ENCODE measurements at places on chromosomes 1 and 21.
A peak's percentile ranks its signal among the peaks of the same experiment; 100 is the strongest.

DNA sequence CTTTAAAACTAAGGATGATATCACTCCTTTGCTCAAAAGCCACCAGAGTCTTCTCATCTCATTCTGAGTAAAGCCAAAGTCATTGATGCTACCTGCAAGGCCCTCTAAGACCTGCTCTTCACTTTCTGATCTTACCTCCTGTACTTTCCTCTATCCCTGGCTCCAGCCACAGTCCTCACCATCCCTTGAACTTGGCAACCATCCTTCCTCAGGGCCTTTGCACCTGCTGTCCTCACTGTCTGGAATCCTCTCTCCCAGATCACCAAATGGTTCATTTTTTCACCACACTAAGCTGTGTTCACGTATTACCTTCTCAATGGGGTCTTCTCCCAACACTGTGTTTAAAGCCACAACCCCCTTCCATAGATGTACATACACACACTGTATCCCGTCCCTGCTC lies 4.3 kb upstream of the PHLDA3 start:
- DNase-seq = no peak

- no peak for DNase-seq
These were observed 42.4 kb upstream of the HP1BP3 start for GRCh38 chr1:20829531-20829930.

DNA sequence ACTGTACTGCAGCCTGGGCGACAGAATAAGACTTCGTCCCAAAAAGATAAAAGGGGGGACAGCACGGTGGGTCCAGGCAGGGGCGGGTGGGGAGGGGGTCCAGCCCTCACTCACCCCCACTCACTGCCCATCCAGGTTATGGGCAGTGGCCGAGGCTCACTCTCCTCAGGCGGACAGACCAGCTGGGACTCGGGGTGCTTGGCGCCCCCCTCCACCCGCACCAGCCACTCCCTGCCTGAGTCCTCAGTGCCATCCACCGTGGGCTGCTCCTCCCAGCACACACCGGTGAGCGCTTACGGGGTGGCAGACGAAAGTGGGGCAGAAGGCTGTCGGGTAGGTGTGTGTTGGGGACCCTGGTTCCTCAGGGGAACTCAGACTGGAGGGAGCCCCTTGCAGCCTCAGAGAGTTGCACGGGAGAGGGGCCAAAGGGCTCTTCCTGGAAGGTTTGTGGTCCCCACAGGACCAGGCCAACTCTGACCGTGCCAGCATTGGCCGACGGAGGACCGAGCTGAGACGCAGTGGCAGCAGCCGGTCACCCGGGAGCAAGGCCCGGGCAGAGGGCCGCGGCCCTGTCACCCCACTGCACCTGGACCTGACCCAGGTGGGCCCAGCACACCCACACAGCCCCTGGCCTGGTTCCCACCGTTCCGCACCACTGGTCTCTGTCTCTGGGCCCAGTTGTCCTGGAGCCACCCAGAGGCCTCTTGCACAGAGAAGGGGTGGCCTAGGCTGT lies 6.6 kb downstream of the PLEKHN1 start:
- no peak for DNase-seq

DNA sequence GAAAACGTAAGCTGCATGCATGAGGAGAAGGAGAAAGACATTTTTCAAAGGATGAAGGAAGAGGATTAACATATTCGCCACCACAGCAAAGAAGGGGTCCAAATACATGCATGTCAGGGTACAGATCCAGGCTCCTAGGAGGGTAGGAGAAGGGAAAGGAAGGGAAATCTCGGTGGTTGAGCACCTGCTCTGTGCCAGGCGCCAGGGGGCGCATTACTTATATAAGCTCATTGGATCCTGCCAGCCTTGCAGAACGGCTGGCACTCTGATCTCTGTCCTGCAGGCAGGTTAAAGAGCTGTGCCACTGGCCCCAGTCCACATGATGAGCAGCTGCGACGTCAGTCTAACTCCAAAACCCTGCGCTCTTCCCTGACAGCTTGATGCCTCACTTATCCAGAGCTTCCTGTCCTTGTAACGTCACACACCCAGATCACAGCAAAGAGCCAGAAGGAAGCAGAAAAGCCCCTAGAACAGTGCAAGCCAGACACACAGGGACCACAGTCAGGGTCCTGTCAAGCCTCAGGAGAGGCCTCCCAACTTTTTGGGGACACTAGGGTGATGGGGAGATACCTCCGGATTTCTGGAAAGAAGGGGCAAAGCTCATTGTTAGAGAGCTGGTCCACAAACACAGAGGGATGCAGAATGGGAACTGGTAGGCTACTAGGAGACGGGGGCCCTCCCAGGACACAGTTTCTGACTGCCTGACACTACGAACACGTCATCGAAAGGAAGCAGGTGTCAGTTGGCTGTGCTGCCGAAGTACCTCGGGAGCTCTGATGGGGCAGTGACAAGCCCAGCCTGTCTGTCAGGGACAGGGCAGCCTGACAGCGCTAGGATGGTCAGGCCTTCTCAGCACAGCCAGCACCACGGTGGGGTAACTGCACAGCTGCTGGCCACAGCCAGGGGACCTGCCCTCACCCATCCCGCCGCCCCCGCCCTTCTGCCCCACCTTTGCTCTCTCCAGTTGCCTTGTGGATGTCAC lies 99.1 kb downstream of the BEND5 start:
- peak; percentile 14 for DNase-seq

DNA sequence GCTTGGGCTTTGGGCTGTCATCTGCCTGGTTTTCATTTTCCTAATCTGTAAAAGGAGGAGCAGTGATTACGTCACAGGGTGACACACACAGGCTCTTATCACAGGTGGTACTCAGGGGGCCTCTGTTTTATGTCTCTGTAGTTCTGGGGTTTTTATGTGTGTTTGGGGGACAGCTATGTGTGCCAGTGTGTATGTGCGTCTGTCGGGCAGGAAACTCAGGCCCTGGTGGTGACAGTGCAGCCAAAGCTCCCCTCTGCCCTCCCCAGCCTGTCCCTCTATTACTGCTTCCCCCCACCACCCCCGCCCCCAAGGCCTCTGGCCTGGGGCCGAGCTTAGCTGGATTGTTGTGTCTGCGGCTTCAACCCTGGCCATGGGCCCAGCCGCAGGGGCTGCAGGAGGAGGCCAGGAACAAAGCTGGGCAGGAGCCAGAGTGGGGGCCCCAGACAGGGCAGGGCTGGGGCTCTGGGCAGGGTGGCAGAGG lies 13.3 kb downstream of the MFAP2 start:
- DNase-seq = no peak

DNA sequence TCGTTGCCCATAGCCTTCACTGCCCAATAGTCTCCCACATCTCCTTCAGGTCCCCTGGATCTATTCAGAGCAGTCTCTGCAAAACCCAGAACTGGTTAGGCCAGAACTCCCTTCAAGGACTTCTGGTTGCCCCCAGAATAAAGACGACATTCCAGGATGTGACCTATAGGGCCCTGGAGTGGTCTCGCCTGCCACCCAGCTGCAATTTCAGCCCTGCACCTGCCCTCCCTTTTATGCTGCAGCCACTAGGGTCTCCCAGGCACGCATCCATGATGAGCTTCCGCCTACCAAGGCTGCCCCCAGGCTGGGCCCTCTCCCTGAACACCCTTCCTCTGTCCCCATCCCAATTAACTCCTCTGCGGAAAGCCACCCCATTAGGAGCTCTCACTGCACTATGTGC lies 7.2 kb upstream of the TSPEAR start:
- no peak for DNase-seq

DNA sequence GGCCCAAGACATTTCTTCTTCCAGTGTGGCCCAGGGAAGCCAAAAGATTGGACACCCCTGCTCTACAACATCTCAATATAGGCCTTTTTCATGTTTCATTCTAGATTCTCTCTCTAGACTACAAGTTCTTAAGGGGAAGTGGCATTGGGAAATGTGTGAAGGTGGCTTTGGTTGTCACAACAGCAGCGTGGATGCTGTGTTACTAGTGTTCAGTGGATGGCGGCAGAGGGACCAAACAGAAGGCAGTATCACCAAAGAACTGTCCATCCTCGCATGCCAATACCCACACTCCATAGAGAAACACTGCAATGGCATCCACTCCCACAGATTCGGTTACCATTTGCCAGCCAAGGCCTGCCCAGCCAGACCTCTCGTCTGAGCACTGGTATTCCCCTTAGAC lies 24.3 kb upstream of the IFNAR2 start:
- DNase-seq = no peak

DNA sequence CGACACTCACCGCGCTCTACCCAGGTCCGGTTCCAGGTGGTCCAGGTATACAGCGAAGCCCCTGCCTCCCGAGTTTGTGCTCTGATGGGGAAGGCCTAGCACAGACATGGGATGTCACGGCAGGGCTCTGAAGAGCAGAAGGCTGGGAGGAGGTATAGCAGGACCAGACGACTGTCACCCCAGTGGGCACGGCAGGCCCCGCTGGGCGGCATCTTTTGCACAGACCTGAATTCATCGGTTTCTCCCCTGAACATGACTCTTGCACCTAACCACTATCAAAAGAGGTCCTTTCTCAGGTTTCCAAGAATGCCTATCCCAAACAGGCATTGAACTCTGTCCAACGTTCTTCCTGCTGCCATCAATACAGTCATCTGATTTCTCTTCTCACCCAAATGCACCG lies 30.6 kb downstream of the ARHGEF16 start:
- DNase-seq = no peak

- DNase-seq = no peak
These were observed 78.8 kb upstream of the ATP5PO start for GRCh38 chr21:33994373-33994772.

- no peak for DNase-seq
These were observed 149.5 kb downstream of the NOS1AP start for GRCh38 chr1:162218975-162219374.

GRCh38 chr1:237033804-237034203 lies 8.2 kb upstream of the RYR2 start:
- DNase-seq = no peak

DNA sequence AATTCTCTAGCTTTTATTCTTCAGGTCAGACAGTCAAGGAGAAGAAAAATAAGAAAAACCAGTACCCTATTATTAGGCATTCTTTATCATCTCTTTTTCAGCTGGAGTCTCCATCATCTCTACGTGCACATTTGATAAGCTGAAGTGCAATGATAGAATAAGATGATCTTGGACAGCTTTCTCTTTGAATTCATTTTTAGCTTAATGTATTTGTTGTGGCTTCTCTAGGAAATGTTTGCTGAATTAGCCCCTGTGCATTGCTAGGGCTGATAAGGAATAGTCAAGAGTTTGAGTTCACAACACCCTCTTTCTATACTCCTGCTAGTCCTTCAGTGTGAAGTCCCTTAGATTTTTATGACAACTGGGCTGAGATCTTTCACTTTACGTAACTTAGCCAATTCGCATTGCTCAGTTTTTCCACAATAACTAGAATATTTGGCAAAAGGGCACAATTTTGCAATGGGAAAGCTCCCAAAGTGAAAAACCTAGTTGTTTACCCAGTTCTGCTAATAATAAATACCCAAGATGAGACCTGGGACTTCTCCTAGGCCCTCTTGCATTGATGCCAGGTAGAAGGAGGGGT lies 7.0 kb upstream of the KCNJ15 start:
- no peak for DNase-seq

GRCh38 chr1:30692948-30693301 lies 30.5 kb downstream of the MATN1 start:
- DNase-seq = no peak

DNA sequence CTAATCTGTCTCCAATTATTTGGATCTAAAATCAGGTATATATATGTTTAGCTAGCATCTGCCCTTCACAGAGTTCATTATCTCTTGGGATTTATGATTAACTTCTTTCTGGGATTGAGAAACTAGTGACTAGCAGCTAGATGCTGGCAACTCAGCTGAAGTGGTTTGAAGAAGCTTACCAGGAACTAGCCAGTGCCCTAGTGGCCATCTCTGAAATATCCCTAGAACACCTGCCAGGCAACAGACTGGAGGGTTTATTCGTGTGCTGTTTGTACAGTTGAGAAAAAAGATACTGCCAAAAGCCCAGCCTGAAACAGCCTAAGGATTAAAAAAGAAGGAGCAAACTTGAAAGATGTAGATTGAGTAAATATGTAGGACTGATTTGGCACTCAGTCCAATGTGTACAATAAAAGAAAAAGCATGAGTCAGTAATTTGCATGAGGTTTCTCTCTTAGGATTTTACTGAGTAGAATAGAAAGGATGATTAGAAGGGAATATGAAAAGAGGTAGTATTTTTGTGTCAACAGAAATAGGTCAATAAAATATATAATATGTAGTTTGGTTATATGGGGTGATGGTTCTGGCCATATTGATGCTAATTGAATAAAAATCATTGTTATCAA lies 1144.6 kb upstream of the ADGRL2 start:
- no peak for DNase-seq

GRCh38 chr1:187958207-187958606 lies 1129.5 kb downstream of the PLA2G4A start:
- no peak for DNase-seq

- DNase-seq = no peak
These were observed 99.5 kb downstream of the OMA1 start for GRCh38 chr1:58447042-58447441.

DNA sequence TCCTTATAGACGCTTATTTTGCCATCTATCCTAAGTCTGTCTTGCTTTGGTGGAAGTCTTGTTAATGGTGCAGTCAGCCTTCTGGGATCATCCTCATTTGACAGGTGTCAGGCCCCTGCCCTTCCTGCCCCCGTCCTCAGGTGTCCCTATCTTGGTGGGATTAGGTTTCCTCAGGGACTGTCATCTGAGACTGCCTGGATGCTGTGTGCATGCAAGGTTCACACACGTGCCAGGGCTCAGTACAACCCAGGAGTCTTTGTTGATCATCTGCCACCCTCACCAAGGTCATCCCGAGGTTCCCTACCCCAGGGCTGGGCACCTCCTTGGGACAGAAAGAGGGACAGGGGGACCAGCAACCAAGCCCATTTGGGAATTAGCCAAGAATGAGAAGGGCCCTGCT lies 18.0 kb downstream of the PADI2 start:
- no peak for DNase-seq

Measured in NCI-H1417 treated with DMSO at 0.1 percent for 48 hours (cell line).